Left hindlimb (tissue), 1 donor: ENCODE measurements at places on chromosomes 4 and X.

DNA sequence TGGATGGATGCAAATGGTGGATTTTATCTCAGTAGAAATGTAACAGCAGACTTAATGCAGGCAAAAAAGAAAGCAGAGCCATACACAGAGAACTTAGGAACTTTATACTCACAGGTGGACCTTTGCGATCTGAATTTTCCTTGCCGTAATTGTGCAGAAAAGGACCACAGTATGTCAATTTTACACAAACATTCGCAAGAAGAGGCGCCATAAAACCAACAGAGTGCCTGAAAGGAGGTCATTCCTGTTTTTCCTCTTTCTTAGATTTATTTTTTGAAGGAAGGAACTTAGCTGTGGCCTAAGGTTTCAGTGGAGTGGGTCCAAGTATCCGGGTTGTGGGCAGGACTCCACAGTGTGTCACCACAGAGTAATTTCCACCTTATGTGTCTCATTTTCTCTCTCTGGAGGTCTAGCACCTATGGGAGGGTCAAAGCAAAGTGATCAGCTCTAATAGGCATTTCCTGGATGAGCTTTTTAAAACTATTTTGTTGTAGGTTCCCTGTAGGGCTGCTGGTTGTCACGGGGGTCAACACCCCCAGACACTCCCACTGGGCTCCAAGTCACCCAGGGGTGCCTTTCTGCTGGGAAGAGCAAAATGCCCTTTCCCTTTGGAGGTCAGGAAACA, 24.7 kb upstream of the PBDC1 start:
- peak; percentile 41 for DNase-seq

- no peak for DNase-seq
Observed at GRCh38 chr4:26192899-26193869, 127.6 kb upstream of the RBPJ start.

GRCh38 chr4:119690871-119691270, 62.3 kb upstream of the PDE5A start:
- no peak for DNase-seq

GRCh38 chr4:73729534-73730165, 10.7 kb upstream of the CXCL8 start:
- peak; percentile 57 for DNase-seq

GRCh38 chr4:150960818-150961217, 54.3 kb downstream of the LRBA start:
- no peak for DNase-seq
